ENCODE measurements at places on chromosomes 6 and 20. TPM values are rescaled to one million over a fixed set of nuclear protein-coding genes. Genes with fewer than 3 reads are reported as not detected.
A peak's percentile ranks its signal among the peaks of the same experiment; 100 is the strongest.

The BANF2 gene
- total RNA-seq, result not detected

- DNase-seq, result no peak
Measured at GRCh38 chr6:83365931-83366330, 64.9 kb downstream of the ME1 start.

- DNase-seq, result no peak
Measured at GRCh38 chr6:163373240-163373639, 41.3 kb upstream of the QKI start.

DNA sequence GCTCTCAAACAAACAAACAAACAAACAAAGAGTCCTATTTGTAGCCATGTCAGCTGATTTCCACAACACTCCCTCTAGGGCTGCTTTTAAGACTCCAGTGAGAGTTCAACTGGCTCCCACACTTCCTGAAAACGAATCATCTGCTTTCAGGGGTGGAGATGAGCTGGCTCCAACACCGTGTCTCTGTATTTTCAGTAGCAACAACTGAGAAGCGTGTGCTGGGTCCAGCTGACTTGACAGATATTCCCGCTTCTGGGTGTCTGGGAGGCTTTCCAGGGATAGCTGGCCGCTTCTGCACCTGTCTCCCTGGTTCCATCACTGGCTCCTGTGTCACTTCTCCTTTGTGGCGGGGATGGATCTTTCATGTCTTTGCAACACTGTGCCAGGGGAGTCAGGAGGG lies 272.5 kb upstream of the SOX4 start:
- no peak for DNase-seq

- DNase-seq, result no peak
Measured at GRCh38 chr6:112155886-112156285, 68.5 kb downstream of the FAM229B start.

GRCh38 chr6:161244725-161245124 lies 29.1 kb downstream of the AGPAT4 start:
- DNase-seq, result peak; percentile 40

The PTCRA gene
- not detected for total RNA-seq

The SUMO4 gene
- 11.1 TPM for total RNA-seq

The DDX43 gene
- total RNA-seq, result 9.4 TPM

The FOXQ1 gene
- not detected for total RNA-seq

The UST gene
- total RNA-seq, result 23.8 TPM

GRCh38 chr20:33086052-33086722 lies 6.7 kb downstream of the BPIFB4 start:
- DNase-seq, result no peak

DNA sequence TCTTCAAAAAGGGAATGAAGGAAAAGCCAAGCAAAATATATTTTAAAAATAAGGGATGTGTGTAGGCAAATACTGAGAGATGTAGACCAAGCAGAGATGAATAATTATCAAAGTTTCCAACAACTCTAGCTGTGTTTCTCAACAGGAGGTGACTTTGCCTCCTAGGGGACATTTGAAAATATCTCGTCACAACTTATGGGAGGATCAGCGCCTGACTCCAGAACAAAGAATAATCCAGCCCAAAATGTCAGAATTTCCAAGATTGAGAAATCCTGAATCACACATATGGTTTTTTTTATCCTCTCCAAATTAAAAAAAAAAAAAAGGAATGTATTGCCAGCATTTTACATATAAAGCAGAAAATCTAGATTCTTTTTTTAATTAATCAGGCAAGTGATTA lies 241.2 kb upstream of the ZFP64 start:
- DNase-seq, result no peak

DNA sequence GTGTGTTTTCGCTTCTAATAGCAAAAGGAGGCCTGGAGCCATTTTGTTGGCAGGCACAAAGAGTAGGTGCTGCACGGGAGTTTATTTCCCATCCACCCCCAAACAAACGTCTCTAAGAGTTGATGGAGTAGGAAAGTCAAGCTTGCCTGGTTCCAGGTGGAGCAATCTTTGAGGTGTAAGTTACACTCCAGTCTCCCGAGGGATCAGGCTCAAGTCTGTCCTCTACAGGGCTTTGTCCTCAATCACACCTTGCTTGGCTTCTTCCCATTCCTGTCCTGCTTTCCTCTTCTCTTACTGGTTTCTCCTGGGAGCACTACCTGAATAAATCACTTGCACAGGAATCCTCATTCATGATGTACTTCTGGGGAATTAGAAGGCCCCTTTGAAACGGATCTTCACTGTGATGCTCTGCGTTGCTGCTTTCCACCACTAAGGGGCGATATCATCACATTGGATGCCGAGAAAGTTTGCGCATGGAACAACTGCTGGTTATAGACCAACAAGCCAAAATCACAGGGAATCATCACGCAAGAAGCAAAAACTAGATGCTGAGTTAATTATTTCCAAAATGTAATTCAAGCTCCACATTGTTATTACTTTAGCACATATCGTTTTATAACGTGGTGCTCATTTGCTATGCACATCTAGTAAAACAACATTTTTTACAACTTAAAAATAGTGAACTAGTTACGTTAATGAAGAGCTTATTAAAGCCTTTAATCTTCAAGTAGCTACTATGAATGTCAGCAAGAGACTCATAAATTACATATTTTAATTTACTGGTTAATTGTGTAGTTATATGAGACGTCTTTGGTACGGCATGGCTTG lies 156.8 kb downstream of the DNAH8 start:
- no peak for DNase-seq

DNA sequence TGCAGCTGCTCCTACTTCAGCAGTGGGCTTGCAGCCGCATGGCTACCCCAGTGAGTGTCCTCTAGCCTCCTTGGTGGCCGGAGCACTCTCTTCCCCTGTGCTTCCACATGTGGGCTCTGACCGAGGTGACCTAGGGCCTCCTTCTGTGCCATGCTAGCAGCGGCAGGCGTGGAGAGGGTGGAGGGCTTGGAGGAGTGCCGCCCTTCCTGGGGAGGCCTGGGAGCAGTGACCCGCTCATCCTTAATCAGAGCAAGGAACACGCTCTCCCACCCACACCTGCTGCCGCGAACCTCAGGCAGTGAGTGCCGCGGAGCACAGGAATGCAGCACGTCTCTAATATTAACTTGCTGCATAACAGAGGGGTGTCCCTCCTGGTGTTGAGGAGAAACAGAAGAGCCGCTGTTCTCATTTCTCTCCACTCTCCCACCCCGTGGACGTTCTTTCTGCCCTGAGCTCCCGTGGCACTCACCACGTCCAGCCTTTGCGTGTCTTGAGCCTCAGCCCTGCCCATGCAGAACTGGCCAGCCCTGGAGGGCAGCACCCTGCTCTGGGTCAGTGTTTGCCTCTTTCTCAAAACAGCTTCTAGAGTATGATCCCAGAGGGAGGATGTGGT lies 31.9 kb downstream of the DUSP22 start:
- DNase-seq, result peak; percentile 68

- no peak for DNase-seq
Measured at GRCh38 chr6:3885262-3886036, 36.3 kb downstream of the FAM50B start.

- DNase-seq, result no peak
Measured at GRCh38 chr20:23631981-23632710, 5.6 kb downstream of the CST3 start.

DNA sequence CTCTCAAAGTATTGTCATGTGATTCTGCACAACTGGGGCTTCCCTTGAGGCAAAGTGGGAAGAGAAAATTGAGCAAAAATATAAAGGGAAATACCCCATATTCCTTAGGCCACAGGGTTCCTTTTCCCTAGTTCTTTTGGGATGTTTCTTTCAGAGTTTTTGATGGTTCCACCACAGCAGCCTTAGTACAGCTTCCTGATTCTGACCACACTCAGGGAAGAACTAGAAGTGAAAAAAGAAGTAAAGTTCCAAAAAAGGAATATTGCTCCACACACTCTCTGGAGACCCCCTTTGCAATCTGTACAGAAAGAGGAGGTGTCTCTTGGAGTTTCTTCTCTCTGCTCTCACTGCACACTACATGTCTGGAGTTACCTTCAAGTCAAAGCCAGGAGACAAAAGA lies 27.9 kb upstream of the HLA-DQA2 start:
- DNase-seq, result no peak

DNA sequence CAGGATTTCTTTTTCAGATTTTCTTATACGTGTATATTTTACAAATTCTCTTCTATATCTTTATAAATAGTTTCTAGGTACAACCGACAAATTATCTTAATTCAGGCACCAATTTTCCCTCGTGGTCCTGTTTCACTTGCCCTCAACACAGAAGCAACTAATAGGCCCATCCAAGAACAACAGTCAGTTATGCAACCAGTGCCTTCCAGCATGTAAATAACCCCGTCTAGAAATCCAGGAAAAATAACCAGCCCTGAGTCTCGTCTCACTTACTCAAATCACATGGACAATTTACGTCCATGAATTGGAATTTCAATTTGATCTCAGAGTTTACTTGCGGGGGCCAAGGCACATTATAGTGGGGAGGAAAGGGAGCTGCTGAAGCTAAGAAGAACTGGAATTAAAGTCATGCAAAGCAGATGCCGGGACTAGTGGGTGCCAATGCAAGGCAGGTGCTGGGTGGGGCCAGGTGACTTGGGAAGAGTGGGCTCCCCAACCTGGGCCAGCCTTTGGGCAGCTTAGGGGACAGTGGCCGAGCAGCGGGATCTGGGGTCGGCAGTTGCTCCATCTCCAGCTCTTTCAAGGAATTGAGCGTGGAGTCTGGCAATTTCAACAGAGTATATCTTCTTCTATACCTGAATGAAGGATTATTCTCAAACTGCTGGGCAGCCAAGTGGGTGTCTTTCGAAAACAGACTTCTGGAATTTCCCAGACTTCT lies 121.7 kb downstream of the EDN3 start:
- peak; percentile 51 for DNase-seq

DNA sequence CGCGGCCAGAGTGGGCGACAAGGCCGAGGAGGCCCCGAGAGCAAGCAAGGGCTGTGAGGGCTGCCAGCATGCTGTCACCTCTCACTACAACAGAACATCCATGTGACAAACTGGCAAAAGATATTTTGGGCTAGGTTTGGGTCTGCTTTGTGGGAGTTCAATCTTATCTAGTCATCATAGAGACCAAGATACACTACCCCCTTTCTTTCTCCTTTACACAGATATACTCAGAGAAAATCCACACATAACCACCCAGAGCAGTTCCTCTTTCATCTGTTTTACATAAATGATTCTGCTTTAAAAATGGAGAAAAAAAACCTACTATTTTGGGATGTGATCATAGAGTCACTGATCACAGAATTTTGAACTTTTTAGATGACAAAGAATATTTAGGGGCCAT lies 16.8 kb downstream of the SOX4 start:
- no peak for DNase-seq

- DNase-seq, result no peak
Measured at GRCh38 chr6:42692137-42692911, 30.1 kb downstream of the PRPH2 start.

DNA sequence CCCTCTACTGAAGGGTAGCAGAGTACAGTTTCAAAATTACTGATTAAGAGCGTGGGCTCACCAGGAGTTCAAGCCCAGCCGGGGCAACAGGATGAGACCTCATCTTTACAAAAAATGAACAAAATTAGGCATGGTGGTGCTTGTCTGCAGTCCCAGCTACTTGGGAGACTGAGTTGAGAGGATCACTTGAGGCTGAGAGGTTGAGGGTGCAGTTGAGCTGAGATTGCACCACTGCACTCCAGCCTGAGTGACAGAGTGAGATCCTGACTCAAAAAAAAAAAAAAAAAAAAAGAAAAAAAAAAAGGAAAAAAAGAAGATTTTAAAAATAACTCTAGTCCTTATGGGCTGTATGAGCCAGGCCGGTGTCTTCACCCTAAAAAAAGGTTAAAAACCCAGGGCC lies 18.7 kb downstream of the PABPC1L start:
- no peak for DNase-seq

GRCh38 chr6:84213217-84213616 lies 14.2 kb downstream of the CEP162 start:
- DNase-seq, result no peak

The PRPH2 gene
- 0.66 TPM for total RNA-seq

DNA sequence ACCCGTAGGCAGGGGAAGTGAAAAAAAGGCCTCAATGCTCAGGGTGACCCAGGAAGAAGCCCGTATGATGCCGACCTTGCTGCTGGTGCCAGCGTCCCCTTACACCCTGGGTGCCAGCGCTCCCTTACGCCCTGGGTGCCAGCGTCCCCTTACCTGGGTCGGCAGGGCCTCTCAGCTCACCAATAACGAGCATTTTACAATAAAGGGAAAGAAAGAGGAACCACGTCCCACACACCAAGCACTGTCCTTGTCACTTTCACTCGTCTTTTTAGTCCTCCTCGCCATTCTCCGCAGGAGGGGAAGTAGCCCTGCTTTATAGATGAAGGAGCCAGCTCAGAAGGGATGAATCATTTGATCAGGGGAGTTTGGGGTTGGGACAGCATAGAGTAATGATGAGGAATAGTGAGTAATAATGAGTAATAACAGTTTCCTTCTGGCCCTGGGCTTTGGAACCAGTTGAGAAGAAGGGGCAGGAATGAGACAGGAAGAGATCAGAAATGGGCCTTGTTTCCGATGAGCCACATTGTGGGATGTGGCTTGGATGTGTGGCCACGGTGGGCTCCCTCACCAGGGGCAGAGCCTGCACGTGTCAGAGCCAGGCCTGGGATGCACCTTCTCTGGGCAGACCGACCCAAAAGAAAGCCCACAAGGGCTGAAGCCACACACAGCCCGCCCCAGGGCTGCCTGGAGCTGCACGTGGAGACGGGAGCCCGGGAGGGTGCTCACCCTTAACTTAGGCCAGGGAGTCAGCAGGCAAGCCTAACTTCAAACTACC lies 75.7 kb downstream of the SYNJ2 start:
- peak; percentile 59 for DNase-seq

The BPI gene
- not detected for total RNA-seq

DNA sequence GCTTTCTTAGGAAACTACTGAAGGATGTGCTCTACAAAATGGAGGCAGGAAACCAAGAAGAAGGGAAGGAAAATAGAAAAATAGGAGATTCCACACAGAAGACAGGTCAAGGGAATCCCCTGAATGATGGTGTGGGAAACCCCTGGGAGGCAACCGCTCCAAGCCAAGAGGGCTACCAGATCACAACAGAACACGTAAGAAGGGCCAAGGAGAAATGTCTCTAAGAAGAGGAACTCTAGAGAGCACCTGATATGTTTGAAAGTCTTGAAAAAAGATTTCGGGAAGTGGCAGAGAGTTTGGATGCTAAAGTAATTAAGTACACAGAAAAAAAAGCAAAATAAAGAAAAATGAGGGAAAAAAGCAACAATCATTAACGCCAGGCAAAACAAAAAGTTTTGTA lies 7.1 kb downstream of the KIF13A start:
- DNase-seq, result no peak

GRCh38 chr6:70566751-70567382 lies at the start of gene SDHAF4:
TSS of gene SDHAF4 (plus strand) at chr6:70566930. CDS start at chr6:70566941, 11 bp downstream.
- peak; percentile 96 for DNase-seq

GRCh38 chr6:36888654-36889481 lies 3.1 kb downstream of the C6orf89 start:
- DNase-seq, result no peak

Measured in sigmoid colon (tissue), 7 donors.